ENCODE measurements at places on chromosomes 4 and X.

- DNase-seq = no peak
Observed at GRCh38 chrX:70456256-70456655, 11.6 kb downstream of the DLG3 start.

DNA sequence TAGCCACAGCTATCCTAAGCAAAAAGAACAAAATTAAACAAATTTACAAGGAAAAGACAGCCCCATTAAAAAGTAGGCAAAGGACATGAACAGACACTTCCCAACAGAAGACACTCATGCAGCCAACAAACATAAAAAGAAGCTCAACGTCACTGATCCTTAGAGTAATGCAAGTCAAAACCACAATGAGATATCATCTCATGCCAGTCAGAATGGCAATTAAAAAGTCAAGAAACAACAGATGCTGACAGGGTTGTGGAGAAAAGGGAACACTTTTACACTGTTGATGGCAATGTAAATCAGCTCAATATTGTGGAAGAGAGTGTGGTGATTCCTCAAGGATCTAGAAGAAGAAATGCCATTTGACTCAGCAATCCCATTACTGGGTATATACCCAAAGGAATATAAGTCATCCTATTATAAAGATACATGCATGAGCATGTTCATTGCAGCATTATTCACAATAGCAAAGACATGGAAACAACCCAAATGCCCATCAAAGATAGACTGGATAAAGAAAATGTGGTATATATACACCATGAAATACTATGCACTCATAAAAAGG is 163.0 kb upstream of the TET2 start:
- DNase-seq = no peak

DNA sequence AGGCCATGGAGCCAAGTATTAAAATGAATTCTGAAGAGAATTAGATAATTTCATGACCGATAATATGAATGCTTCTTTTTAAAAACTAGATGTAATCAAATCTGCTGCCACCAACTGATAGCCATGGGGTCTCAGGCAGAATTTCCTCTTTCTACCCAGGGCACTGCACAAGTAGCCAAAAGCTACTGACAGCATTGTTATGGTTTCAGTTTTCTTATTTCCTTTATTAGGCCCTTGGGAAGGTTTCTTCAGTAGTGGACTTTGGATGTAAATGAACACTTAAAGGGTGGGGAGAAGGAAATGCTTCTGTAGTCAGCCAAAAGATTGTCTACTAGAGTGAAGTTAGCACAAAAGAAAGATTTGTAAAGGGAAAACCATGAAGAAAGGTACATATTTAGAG is 686.0 kb downstream of the ADGRL3 start:
- DNase-seq = no peak

DNA sequence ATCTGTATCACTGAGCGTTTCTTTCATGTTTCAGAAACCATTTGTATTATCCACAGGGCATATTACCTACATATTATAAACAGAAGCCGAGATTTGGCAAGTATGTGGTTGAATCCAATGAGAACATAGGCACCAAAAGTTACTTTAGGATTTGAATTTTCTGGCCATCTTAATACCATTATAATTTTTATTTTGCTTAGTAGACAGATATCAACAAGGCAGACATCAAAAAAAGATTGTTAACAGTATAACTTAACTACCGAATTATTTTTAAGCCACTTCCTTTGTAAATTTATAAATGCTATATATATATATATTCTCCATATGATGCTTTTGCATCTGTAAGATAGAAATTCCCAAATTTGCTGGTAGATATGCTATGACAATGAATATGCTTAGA is 2.2 kb downstream of the GUCY1B1 start:
- no peak for DNase-seq

- DNase-seq = no peak
Observed at GRCh38 chrX:47568656-47569295, 7.8 kb downstream of the ARAF start.

GRCh38 chrX:2829469-2830246 is 928 bp downstream of the GYG2 start:
- DNase-seq = no peak
